Stimulated activated naive CD4-positive, alpha-beta T cell (primary cell): ENCODE measurements at places on chromosomes 7 and 10.

DNA sequence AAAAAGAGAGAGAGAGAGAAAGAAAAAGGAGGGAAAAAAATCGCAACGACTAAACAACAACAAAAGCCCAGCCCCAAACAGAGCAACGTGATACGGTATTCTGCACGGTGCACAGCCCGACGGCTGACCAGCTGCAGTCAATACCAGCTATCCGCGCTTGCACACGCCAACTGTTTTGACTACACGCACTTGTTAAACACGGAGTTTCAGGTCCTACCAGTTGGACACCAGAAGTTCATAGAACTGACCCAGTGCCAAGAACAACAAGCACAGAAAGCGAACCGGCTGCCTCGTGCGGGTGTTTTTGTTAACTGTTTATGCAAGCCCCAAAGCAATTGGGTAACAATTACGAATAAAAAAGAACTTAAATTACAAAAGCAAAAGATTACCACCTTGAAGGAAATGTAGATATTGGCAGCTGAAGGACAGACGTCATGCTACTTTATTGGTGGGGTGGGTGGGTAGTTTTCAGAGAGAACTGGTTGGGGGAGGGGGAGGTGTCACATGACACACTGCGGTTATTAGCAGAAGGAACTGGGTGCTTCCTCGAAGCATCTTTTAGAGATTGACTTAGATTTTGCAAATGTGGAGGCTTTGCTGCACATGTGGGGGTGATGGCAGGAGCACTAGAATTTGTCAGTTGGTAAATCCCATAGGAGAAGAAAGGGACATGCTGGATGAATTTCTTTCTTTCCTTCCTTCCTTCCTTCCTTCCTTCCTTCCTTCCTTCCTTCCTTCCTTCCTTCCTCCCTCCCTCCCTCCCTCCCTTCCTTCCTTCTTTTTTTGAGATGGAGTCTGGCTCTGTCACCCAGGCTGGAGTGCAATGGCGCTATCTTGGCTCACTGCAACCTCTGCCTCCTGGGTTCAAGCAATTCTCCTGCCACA lies 110.6 kb upstream of the EFCAB10 start:
- DNase-seq: peak; percentile 87

DNA sequence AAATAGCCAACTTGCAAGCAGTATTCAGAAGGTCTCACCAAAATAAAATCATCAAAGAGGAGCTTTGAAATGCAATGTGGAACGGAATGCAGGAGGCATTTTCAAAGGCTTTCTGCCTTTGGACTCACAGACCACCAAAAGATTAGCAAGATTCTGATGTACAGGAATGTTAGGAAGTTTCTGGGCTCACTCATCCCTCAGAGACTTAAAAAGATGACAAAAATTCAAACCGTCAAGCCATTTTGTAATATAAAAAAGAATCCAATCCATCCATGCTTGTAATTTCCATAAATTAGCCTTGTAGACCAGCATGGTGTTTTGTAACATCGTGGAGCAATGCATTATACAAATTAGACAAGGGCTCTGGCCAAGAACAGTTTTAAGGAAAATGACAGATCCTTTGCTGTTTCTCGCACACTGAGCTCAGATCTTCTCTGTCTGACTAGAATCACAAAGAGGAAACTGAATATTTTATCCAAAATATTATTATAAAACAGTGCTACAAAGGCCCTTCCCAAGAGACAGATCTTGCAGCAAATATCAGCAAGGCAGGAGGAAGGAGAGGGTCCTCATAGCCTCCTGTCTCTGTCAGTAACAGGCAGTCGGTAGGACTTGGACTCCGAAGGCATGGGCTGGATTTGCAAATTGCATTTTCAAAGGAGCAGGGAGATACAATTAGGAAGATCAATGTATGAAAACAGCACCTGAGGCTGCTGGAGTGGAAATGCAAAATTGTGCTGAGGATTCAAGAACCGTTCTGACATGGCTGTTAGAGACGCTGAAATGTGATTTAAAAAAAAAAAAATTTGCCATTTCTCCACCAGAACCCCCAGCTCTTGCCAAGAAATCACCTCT lies 57.4 kb upstream of the NRP1 start:
- DNase-seq: no peak

- DNase-seq: no peak
These were observed 7.6 kb downstream of the ZFYVE27 start for GRCh38 chr10:97744405-97745035.

GRCh38 chr7:17502213-17503060 lies 204.0 kb downstream of the AHR start:
- no peak for DNase-seq

- no peak for DNase-seq
These were observed 1078.9 kb upstream of the LRRTM3 start for GRCh38 chr10:65846949-65847348.

DNA sequence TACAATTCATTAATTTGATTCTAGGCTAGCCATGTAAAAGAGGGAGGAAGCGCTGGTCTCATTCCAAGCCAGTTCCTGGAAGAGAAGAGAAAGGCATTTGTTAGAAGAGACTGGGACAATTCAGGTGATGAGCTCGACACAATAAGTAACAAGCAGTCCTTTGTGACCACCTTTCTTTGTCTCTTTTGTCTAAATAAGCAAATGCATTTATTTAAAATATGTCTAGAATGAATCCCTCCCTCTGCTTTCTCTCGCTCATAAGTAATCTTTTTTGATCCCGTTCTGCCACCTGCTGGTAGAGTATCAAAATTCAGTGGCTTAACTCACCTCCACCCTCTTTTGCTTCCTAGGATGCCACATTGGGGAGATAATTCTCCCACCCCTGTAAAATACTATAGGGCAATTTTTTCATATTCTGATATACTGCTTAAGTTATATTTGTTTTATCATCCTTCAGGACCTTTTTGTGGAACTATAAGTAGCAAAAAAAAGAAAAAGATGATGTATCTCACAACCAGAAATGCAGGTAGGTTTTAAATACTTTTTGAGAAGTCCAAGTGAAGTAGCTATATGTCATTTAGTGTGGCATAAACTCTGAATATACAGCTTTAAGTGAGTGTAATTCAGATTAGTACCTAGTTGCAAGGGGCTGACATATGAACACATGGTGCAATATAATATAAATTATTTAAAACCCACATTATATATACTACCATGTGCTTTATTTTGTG lies 91.5 kb downstream of the GSDME start:
- DNase-seq: peak; percentile 51

DNA sequence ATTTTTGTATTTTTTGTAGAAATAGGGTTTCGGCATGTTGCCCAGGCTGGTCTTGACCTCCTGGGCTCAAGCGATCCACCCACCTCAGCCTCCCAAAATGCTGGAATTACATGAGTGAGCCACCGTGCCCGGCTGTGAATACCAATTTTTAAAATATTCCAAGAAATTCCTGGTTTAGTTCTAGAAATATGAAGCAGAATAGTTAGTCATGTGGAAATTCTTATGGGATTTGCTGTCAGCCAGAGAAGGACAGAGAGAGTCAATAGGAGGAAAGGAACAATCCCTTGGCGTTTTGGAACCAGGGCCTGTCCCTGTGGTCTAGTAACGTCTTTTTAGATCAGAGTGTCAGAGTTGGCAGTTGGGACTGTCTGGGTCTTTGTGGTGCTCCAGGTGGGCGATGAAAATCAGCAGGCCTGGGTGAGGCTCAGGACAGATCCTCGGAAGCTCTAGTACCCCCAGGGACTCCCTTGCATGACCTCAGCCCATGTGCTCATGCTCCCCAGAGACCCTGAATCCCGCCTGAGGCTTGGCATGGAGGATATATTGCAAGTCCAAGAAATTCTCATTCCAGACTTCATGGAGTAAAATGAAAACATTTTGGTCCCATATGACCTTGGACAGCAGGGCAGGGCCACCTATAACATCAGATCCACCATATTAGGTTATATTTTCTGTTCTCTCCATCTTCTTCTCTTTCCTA lies 7.8 kb downstream of the NODAL start:
- no peak for DNase-seq

GRCh38 chr7:124074007-124074406 lies 41.1 kb upstream of the TMEM229A start:
- DNase-seq: no peak

- DNase-seq: no peak
These were observed 7.1 kb downstream of the CSGALNACT2 start for GRCh38 chr10:43145311-43145710.

DNA sequence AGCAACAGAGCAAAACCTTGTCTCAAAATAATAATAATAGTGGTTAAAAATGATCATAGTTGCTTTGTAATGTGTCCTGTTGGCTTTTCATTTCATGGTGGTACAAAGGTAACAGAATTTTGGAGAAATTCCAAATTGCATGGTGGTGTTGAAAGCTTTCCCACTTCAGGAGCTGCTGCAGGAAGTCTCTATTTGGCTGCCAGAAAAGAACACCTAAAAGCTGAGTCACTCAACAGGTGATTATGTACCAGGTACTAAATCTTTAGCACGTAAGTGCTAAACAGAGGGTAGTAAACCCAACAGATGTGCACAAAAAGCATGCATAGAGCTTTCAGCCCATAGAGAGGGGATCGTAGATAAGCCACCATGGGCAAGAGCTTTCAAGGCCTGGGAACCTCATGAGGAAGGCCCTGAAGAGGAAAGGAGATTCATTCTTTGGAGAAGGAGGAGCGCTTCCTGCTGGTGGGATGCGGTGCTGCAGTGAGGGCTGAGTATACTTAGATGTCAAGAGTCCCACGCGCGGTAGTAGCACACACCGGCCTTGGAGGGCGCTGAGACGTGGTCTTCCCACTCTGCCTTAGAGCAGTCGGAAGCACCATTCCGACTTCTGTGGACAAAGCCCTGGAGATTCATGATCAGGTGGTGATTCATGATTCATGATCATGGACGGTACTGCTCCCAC lies 118.7 kb downstream of the RALA start:
- DNase-seq: peak; percentile 7

- DNase-seq: no peak
These were observed 83.9 kb downstream of the HIP1 start for GRCh38 chr7:75654855-75655254.

- DNase-seq: no peak
These were observed 8.0 kb upstream of the TAS2R60 start for GRCh38 chr7:143435266-143435665.

- no peak for DNase-seq
These were observed 4.4 kb downstream of the SMIM30 start for GRCh38 chr7:113113912-113114311.

DNA sequence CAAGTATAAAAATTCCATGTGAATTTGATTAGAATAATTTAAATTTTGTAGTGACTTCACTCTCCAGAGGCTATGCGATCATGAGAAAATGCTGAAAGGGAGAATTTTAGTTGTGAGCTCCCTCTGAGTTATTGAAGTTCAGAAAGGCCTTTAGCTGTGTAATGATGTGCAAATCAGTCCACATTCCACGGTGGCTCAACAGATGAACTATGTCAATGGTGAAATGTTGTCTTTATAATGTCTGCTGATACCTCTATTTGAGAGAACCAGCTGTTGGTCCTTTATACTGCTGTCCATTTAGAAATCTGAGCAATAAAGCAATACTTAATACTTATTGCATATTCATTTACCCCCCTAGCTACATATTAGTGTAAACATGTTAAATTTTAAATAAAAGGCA lies 7.1 kb upstream of the ITGB8 start:
- no peak for DNase-seq

DNA sequence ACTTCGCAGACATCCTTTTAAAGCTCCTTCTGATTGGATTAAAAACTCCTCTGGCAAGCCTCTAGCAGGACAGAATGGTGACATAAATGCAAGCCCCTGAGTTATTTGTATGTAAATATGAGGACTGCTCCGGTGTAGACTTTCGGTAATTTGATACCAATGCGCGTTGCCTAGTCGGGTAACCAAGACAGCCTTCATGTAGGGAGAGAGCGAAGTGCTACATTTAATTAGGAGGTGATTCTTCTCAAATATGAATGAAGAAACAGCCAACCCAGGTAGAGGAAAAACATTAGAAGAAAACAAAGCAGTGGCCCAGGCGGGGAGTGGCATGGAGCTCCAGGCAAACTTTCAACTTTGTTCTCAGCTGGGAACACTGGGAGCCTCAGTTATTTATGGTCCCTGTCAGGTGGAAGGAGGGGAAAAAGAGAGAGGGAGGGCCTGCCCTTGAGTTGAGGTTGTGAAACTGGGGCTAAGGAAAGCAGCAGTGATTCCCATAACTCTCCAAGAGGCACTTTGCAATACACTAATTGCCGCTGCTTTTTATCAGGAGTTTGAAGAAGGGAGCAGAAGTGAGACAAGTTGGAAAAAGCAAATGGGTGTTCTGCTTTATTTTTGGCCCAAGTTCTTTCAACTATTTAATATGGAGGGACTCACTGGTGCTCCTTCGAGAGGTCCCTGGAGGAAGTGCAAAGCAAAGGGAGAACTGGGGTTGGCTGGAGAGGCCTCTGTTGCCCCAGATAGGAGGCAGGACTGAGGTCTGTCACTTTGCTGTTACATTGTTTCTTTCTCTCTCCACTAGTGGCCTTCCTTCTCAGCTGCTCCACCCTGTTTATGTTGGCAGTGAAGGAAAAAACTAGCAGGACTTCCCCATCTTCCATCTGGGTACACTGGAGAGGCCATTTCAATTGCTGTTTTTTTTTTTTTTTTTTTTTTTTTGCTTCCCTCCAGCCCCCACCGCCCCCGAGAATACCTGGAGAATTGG lies 234.6 kb upstream of the CCDC6 start:
- DNase-seq: no peak

GRCh38 chr10:58996866-58997265 lies 179.6 kb upstream of the PHYHIPL start:
- no peak for DNase-seq

DNA sequence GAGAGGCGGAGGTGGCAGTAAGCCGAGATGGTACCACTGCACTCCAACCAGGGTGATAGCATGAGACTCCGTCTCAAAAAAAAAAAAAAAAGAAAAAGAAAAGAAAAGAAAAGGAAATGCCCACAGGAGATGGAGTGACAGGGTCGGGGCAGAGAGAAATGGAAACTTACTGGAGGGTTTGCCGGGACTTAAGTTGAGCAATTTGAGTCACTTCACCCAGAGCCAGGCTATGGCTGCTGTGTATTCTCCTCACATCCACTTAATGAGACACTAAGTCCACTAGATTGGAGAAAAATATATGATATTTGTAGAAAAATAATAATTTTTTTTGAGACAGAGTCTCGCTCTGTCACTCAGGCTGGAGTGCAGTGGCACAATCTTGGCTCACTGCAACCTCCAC lies 4.6 kb upstream of the PFKFB3 start:
- no peak for DNase-seq
